ENCODE measurements at places on chromosomes 12 and 14. TPM values are rescaled to one million over a fixed set of nuclear protein-coding genes. Genes with fewer than 3 reads are reported as not detected.

- DNase-seq: no peak
These were observed 54.6 kb upstream of the HELB start for GRCh38 chr12:66247741-66248140.

- no peak for DNase-seq
These were observed 46.7 kb downstream of the PROX2 start for GRCh38 chr14:74829251-74829650.

DNA sequence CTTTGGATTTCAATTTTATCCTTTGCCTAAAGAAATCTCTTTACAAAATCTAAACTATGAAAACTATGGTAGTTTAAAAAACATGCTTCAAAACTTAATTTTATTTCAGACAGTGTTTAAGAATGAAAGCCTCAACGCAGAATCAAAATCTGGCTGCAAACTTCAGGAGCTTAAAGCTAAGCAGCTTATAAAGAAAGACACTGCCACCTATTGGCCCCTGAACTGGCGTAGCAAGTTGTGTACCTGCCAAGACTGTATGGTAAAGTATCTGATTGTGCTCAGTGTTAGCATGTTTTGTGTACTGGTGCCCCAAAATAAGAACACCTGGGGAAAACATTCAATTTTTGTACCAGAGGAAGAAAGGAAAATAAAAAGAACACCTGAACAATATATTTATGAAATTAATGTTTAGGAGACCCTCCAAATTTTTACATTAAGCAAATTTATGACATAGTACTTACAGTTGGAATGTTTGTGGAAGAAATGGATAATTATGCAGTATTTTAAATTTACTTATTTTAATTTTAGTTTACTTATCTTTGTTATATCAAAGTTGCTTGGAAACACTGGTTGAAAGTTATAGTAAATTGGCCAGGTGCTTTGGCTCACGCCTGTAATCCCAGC is 12.2 kb downstream of the UBR7 start:
- DNase-seq: no peak

DNA sequence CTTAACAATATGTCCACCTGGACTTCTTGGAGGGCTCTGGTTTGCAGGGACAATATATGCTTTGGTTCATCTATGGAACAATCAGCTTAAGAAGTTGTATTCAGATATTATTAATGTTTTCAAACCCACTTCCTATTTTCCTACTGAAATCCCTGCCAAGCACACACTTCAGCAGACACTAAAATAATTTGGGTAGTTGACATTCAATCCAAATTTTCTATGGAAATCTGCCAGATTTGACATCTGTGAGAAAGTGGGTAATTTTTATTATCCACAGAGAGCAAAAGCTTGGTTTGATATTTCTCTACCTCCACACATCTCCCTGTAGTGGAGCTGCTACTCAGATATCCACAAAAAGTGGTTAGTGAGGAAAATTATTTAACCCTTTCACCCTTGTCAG is 378.8 kb upstream of the SOX5 start:
- no peak for DNase-seq

DNA sequence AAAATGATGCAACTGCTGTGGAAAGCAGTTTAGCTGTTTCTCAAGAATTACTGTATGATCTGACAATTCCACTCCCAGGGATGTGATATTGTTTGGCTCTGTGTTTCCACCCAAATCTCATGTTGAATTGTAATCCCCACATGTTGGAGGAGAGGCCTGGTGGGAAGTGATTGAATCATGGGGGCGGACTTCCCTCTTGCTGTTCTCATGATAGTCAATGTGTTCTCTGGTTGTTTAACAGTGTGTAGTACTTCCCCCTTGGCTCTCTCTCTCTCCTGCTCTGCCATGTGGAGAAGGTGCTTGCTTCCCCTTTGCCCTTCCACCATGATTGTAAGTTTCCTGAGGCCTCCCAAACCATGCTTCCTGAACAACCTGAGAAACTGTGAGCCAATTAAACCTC is 93.4 kb upstream of the CPM start:
- no peak for DNase-seq

DNA sequence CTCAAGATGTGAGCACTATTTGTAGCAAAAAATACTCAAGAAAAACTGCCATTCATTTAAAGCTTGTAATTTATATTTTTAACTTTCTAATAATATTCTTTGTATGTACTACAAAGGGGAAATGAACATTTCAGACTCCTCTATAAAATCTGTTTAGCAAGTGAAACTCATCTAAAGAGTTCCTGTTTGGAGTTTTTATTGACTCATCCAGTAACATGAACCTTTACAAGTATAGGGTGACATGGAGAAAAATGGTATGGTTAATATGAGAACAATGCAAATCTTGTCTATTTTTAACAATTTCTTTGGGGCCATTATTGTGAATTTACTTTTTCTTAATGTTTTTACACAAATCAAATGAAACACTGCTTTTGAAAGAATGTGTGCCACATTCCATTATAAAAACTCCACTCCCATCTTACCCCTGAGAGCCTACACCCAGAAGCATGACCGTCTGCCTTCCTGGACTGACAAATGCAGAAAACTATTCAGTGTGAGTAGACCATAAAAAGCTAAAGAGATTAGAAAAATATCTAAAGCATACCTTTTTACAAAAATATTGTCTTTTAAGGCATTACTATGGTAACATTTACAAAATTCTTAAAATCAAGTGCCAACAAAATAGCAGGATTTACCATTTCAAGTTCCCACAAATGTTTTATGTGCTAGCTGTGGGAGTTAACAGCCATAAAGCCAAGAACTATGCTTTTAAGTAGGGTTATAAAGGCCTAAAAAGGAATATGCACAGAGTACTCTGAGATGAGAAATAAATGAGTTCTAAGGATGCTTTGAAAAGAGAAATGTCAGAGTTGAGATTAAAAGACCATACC is 144.0 kb downstream of the ADAMTS20 start:
- DNase-seq: no peak

Gene ACOT4
- total RNA-seq: 0.77 TPM

DNA sequence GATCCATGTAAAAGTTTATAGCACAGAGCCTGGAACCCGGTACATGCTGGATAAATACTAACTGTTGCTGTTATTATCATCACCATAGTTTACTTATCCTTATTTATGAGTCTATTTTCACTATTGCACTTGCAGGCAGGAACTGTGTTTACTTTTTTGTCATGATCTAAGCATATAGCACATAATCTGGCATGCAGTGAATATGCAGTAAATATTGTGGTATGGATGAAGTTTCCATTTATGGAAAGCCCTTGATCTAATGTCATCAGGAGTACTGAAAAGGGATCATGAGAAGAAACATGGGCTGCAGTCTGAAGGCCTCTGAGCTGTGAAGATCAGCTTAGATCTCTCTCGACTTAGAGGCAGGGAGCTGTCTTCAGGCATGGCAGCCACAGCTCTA is 91.6 kb downstream of the KCNK13 start:
- no peak for DNase-seq

GRCh38 chr12:109594556-109595317 is 21.1 kb downstream of the MVK start:
- no peak for DNase-seq

Gene ARL1
- 93.0 TPM for total RNA-seq

DNA sequence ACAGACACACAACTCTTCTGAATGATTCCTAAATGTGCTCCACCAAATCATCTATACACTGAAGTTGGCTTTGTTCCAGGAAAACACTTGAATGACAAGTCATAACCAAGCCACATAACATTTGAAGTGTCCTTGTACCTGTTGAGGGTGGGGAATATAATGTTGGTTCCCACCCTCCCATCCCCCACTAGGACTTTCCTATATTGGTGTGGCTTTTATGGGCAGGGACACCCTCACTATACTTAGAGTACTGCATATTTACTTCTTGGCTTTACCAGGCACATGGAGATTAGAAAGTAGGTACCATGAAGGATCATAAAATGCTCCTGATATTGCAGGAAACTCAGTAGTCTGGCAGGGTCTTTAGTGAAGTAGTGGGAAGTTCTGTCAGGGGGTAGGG is 9.7 kb upstream of the BHLHE41 start:
- no peak for DNase-seq

DNA sequence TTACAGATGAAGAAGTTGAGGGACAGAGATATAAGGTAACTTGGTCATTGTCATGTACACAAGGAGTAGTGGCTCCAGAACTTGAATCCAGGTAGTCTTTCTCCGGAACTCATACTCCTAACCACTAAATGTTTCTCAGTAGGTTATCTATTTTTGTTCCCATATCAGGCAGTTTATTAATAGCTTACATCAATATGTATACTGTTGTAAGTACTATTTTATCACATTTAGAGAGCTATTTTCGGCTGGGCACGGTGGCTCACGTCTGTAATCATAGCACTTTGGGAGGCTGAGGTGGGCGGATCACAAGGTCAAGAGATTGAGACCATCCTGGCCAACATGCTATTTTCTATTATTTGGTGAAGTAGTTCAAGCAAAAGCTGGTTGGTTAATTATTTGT is 415.6 kb upstream of the FBXO33 start:
- no peak for DNase-seq

Gene LRFN5
- total RNA-seq: 0.30 TPM

DNA sequence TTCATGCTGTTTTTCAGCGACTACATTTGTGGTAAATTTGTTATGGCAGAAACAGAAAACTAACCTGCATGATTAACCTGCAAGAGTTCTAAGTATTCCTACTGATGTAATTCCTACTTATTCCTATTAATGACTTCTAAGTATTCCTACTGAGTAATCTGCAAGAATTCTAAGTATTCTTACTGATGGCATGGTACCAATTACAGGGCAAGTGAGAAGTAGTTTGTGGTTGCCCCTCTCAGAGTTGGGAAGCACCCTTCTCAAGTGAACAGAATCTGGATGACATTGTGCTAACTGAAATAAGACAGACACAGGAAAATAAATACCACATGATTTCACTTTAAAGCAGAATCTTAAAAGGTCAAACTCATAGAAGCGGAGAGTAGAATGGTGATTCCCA is 100.9 kb upstream of the CPNE8 start:
- DNase-seq: no peak

- no peak for DNase-seq
These were observed 22.7 kb downstream of the ANG start for GRCh38 chr14:20711261-20711660.

- DNase-seq: no peak
These were observed 5.6 kb downstream of the RIC8B start for GRCh38 chr12:106780010-106780631.

GRCh38 chr14:61326146-61326545 is 4.8 kb downstream of the PRKCH start:
- no peak for DNase-seq

Gene MIP
- total RNA-seq: not detected

Gene P2RX2
- total RNA-seq: not detected

Gene AKAP6
- total RNA-seq: 218 TPM

DNA sequence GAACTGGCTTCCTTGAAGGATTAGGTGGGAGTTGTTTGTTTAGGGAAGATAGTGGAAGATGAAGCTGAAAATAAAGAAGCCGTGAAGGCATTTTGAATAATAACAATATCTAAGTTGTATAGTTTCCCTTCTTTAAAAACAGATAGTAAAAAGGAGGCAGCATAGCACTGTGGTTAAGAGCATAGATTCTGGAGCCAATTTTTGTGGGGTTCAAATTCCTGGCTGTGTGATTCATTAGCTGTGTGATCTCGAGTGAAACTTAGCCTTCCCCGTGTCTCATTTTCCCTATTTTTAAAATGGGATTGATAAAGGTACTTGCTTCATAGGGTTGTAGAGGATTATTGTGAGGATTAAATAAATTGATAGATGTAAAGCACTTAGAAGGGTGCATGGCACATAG is 104.5 kb downstream of the MYRFL start:
- DNase-seq: no peak

DNA sequence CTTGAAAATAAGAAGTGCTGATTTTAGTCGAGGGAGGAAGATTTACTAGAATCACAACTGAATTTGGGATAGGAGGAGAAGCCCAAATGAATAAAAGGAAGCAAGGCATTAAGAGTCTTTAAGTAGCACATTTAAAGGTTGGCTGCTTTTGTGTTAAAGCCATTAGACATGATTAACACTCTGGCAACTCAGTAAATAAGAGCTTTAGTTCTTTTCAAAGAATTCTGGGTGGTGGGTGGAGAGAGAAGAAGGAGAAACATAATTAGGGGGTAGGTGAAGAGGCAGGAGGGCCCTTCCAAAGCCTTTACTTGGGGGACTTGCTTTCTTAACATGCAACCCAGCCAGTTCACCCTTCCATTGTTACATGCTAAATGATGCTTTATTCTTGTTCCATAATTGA is 284.6 kb upstream of the SEL1L start:
- no peak for DNase-seq

GRCh38 chr12:132056320-132056719 is 87.8 kb downstream of the DDX51 start:
- no peak for DNase-seq

DNA sequence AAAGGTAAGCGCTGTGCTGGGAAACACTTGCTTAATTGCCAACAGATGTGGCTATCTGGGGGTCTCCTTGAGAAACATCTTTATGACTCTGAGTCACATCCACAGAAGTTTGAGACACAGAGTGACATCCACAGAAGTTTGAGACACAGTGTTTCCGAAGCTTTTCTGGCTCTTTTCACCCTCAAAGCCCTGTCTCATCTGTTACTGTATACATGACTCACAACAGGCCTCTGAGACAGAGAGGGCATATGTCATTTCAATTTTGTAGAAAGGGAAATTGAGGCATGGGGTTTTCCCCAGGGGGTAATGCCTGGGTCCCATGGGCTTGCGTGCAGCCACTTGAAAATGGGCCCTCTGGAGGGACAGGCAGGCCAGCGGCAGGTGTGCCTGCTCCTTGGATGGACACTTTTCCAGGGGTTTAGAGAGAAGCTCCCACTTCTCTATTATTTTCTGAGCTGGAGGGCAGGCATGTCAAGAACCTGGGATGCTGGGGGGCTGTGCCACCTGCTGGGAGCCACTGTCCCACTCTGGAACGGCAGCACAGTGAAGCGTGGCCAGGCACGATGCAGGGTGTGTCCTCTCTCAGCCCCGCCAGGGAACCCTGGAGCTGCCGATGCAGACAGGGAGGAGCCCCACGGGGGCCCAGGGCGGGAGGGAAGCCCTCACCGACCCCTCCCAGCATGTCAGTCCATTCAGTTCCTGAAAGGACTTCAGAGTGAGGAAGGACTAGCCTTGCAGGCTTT is 111.3 kb upstream of the FKBP4 start:
- DNase-seq: no peak

Gene FOXG1
- total RNA-seq: not detected

- DNase-seq: no peak
These were observed 423.5 kb upstream of the SOX5 start for GRCh38 chr12:24373004-24373403.

DNA sequence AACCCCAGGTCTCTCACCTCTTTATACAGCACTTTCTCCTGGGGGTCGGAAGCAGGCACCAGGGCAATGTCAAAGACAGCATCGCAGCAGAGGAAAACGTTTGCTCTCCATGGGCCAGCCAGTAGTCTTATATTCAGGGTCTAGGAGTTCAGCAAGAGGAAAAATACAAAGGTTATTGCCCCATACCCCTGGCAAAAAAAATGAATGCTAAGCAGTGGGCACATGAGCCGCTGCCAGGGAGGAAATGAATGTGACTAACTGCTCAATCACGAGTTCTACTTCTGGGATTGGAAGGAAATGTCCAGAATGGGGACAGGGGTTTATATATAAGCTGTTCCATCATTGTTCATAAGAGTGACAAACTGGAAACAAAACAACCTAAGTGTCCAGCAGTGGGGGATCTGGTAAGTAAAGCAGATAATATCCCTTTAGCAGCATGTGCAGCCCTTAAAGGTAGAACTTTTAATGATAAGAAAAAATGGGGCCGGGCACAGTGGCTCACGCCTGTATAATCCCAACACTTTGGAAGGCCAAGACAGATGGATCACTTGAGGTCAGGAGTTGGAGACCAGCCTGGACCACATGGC is 53.8 kb downstream of the PHETA1 start:
- no peak for DNase-seq

Gene CLMN
- 3.7 TPM for total RNA-seq

GRCh38 chr12:79997096-79997791 is 62.3 kb upstream of the PPP1R12A start:
- no peak for DNase-seq

Gene DHRS2
- not detected for total RNA-seq
